ENCODE measurements at places on chromosomes 5 and 9.

DNA sequence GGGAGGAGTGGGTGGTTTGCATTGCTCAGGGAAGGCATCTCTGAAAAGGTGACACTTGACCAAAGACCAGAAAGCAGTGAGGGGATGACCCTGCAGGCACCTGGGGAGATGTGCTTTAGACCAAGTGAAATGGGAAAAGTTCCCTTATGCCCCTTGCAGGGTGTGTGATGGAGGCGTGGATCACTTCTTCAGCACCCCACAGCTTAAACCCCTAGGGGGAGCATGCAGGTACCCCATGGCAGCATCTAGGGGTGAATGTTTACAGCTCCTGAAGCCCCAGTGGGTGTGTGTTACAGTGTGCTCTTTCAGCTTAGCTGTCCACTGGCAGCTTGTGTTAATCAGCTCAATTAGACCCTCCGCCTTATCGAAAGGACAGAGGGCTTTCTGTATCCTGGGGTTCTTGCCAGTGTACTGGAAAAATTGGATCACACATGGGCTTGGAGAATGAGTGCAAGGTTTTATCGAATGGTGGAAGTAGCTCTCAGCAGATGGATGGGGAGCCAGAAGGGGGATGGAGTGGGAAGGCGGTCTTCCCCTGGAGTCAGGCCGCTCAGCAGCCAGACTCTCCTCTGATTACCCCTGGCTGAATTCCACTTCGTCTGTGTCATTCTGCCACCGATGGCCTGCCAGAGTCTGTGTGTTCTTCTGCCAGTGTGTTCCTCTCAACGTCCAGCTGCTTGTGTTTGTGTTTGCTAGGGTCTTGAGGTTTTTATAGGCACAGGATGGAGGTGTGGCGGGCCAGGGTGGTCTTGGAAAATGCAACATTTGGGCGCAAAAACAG, 6.3 kb downstream of the BHMT2 start:
- DNase-seq, result no peak

- no peak for DNase-seq
Observed at GRCh38 chr5:65113771-65114170, 345.0 kb downstream of the CWC27 start.

DNA sequence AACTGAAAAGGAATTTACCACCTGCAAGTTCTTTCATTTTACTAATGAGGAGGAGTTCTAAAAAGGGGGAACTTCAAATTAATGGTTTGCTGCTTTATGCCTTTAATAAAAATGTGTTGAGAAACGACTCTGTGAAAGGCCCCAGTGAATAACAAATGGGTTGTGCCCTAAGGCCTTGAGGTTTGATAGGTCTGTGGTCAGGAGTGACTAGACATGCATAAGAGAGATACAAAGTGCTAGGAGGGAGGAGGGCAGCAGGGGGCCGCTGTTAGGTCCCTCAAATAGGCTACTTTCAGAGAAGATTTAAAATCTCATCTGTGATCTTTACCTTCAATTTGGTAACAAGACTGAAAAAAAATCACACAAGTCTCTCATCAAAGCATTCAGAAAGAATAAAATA, 58.3 kb downstream of the FAM81B start:
- no peak for DNase-seq

GRCh38 chr5:53095217-53095616, 14.3 kb downstream of the MOCS2 start:
- DNase-seq, result no peak

- no peak for DNase-seq
Observed at GRCh38 chr9:132827366-132827765, 50.7 kb downstream of the AK8 start.

GRCh38 chr9:107112707-107113243, 170.3 kb upstream of the RAD23B start:
- no peak for DNase-seq
